T-helper 1 cell (primary cell): ENCODE measurements at places on chromosomes 13 and 19.

- no peak for DNase-seq
Observed at GRCh38 chr13:48570216-48570828, 37.4 kb upstream of the RCBTB2 start.

GRCh38 chr13:103517066-103517767 is 451.0 kb upstream of the SLC10A2 start:
- DNase-seq = no peak

DNA sequence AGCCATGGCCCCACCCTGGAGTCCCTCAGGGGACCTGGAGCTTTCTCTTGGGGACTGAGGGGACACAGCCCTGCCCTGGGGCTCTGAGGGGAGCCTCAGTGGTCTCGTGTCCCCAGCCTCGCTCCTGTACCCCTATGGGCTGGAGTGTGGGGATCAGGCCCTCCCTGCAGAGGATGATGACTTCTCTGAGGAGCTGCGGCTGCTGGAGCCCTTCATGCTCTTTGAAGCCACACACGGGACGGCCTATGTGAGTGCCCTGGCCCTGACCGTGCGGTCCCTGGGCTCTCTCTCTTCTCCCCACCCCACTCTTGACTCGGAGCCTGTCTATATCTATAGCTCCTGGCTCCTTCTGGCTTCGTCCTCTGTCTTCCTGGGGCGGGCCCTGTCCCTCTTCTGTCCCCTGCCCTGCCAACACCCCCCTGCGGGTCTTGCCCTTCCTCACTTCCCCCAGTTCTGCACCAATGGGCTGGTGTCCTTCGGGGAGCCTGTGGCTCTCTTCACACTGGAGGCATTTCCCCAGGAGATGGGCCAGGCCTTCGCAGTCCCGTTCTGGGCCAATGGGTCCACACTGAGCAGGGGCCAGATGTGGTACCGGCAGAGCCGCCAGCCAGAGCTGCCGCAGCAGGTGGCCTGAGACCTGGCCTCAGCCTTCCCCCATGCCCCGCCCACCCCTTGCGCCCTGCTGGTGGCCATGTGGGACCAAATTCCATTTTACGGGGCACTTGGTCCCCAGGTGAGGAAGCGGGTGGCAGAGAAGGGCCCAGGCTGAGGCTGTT is 33.1 kb downstream of the HPN start:
- no peak for DNase-seq

GRCh38 chr13:42279986-42280385 is 8.0 kb downstream of the AKAP11 start:
- no peak for DNase-seq
